NCI-H2171 (cell line): ENCODE measurements at places on chromosomes 1 and 21.

- no peak for DNase-seq
Observed at GRCh38 chr1:184919892-184920291, 54.4 kb downstream of the NIBAN1 start.

DNA sequence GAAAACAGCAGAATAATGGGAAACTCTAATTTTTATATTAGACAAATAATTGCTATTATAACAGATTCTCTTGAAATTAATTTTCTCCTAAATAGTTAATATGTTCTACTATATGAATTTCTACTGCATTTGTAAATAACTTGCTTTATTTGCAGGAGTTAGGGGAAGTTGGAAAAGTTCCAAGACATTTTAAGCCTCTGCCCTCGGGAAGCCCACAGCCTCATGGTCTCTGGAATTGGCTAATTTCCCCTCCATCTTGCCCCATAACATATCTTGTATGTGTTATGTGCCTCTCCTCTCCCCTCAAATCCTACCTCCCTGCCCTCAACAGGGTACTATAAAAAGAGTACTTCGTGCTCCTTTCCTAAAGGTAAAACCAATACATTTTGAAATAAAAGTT, 271.4 kb upstream of the NR5A2 start:
- DNase-seq = no peak

DNA sequence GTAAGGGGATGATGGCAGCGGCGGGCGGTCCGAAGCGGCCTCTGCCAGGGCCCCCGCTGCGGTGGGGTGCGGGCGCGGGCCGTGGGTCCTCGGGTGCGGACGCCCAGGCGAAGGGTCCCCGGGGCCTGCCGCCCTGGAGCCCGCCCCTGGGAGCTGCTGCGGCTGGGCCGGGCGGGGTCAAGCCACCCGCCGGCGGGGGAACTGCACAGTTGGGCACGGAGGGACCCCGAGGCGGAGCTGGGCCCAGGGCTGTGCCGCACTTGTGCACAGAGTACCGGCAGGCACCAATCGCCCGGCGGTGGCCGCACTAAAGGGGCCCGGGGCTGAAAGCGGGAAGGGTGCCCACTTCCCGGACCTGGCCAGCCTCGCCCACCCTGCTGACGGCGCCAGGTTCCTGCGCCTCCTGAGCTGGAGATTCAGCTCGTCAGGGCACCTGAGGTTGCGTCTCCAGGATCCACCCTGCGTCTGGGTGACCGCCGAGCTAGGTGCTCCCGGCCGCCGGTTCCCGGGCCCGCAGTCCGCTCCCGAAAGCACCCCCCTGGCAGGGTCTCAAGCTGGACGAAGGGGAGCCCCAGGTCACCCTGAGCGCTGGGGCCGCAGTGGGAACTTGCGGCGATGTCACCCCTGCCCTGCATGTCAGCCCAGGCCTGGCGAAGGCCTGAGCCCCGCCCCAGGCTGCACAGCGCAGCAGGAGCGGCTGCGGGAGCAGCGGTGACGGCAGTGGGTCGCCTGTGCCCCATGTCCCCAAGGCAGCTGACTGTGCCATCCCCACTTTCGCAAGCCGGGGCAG, 56.7 kb upstream of the ETV3 start:
- no peak for DNase-seq

DNA sequence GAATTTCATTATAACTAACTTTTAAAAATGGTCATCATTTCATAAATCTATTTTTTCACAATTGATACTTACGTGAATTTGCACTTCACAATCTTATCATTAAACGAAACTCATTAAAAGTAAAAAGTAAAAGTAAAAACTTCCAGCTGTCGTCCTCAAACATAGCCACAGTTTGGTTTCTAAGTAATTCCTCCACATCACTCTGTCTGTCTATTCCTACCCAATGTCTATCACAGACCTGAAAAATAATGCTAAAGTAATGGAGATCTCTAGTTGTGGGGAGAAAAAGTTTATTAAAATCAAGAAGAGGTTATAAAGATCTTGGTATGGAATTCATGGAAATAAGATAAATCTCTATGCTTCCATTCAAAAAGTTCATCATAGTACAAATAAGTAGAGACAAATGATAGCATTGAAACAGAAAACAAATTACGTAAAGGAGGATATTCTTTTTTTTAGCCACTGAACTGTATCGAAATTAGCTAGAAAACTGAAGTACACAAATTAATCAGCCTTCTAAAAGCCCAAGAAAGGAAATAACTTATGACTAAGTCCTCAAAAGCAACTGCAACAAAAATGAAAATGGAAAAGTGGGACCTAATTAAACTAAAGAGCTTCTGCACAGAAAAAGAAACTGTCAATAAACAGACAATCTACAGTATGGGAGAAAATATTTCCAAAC, 148.6 kb downstream of the TIAM1 start:
- no peak for DNase-seq

GRCh38 chr1:2133039-2133878, 61.3 kb downstream of the FAAP20 start:
- no peak for DNase-seq

DNA sequence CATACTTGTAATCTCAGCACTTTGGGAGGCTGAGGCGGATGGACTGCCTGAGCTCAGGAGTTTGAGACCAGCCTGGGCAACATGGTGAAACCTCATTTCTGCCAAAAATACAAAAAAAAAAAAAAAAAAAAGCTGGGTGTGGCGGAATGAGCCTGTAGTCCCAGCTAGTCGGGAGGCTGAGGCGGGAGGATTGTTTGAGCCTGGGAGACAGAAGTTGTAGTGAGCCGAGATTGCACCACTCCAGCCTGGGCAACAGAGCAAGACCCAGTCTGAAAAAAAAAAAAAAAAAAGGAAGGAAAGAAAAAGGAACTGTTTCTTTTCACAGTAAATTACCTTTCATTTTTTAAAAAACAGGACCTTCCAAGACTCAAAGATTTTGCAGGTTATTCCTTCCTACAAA, 29.5 kb downstream of the LIN9 start:
- DNase-seq = no peak

DNA sequence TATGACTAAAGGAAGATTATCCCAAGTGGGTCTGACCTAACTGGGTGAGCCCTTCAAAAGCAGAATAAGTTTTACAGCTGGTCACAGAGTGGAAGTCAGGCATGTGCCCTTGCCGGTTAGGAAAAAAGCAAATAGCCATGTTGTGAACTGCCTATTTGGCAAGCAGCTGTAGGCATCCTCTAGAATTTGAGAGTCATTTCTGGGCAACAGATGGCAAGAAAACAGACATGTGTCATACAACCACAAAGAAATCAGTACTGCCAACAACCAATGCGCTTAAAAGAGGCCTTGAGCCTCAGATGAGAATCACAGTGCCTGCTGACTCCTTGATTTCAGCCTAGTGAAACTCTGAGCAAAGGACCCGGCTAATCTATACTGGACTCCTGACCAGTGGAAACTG, 26.8 kb downstream of the LRRC53 start:
- peak; percentile 67 for DNase-seq

DNA sequence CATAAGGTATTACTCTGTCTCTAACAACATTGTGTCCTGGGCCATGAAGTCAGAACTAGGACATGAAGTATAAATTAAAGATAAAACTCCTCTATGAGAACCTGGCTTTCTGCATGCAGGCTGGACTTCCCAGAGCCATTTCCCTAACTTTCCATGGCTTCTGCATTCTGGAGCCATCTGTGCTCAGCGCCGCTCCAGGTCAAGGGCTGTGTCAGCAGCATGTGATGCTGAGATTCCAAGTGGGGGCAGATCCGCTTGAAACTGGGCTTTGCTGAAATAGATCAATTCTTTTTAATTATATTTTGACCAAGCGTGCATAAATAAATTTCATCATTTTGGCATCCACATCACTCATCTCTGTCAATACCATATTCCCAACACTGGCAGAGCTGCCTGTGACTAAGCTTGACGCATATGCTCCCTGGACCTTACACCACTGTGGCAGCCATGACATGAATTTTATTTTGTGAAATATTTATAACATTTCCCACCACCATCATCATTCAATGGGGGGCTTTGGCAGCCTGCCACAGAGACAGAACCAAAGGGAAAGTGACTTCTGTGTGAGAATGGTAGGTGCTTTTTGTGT, 110.4 kb upstream of the KCNK1 start:
- DNase-seq = no peak
